NCI-H2029 (cell line): ENCODE measurements at places on chromosomes 1 and 21.

DNA sequence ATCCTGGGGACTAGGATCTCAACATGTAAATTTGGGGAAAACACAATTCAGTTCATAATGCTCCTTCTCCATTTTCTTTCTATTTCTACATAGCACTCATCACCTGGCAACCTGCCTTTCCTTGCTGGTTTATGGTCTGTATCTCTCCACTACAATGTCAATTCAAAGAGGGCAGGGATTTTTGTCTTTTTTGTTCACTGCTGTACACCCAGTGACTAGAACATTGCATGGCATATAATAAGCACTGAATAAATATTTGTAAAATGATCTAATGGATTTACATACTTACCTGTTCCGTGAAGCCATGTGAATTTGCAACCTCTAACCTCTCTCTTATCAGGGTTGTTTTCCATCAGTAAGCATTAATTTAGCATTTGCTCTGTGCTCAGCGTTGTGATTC is 27.4 kb upstream of the TBX15 start:
- DNase-seq: peak; percentile 55

DNA sequence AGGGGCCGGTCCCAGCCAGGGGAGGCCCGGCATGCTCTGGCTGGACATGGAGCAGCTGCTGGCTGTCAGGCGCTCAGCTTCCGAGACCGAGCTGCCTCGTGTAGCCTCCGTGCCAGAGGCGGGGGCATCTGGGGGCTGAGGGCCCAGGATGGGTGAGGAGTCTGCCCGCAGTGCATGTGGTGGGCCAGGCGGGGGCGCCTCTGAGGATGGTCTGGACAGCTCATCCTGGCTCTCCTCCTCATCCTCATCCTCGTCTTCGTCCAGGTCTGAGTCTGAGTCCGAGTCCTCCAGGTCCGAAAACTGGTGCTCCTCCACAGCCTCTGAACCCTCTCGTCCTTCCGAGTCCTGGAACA is 28.9 kb upstream of the EDN2 start:
- DNase-seq: no peak

- DNase-seq: no peak
Measured at GRCh38 chr1:71311376-71311775, 230.5 kb upstream of the ZRANB2 start.

DNA sequence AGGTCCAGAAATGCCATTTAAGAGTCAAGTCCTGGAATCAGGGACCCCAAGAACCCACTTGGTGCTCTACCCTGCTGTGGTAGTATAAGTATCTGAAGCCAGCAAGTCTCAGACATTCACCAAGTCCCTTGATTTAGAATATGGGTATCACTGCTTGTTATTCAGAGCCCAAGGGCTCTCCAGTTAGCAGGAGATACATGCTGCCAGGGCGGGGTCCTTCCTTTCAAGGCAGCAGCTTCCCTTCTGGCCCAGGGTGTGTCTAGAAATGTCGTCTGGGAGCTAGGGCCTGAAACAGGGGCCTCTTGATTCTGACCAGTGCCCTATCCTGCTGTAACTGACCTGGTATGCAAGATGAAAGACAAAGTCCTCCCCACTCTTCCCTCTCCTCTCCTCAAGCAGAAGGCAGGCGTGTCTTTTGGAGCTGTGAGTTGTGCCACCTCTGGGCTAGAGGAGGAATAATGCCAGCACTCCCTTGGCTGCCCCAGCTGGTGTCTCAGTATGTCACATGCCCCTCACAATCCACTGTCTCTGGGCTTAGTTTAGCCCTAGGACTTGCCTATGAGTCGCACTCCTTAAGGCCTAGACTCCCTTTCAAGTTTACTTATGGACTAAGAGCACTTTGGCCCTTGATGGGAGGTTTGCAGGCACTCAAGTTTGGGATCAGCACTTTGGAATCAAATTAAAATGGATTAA is 200.2 kb downstream of the MRPL39 start:
- DNase-seq: no peak

GRCh38 chr1:43043695-43044094 is 85.0 kb upstream of the SLC2A1 start:
- no peak for DNase-seq

DNA sequence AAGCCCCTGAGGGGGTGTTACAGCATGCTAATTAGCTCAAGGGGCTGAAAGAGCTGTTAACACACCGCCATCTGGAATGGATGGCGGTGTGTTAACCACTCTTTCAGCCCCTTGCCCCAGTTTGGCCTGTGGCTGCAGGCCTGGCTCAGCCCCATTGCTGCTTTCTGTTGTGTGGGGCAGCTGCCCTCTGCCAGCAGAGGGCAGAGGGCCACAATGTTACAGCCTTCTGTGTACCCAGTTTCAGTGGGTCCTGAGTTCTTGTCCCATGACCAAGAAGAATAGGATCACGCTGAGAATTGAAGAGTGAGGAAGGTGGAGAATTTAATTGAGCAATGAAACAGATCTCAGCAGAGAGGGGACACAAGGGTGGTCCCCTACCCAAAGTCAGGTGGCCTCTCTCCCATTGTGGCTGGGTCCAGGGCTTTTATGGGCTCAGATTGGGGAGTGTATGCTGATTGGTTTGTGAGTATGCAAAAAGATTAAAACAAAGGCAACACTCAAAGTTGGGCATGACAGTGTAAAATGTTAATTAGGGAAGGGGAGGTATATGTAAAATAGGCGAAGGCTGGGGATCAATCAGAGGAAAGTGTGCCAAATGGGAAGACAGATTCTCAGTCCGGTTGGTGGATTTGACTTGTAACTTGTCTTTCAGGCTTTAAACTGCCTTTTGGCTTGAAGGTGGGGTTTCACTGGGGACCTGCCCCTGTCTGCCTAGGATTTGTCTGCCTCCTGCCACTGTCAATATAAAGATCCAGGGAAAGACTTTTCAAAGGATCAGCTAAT is 142.2 kb downstream of the RABGAP1L start:
- no peak for DNase-seq

GRCh38 chr21:17636711-17637110 is 24.0 kb upstream of the BTG3 start:
- no peak for DNase-seq

DNA sequence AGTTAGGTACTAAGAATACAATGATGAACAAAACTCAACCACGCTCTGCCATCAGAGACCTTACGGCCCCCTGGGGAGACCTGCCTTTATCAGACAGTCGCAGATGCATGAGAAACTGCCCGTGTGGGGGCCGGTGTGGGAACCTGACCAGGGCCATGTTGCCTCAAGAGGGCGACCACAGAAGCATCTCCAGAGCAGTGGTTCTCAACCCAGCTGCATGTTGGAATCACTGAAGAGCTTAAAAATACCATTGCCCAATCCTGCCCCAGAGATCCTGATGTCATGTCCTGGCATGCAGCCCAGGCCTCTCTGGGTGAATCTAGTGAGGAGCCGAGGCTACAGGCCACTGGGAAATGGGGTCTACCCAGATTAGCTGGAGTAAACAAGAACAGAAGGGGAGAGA is 108.7 kb downstream of the PRDM2 start:
- peak; percentile 53 for DNase-seq

- DNase-seq: no peak
Measured at GRCh38 chr1:162385702-162386101, 4.2 kb downstream of the C1orf226 start.

DNA sequence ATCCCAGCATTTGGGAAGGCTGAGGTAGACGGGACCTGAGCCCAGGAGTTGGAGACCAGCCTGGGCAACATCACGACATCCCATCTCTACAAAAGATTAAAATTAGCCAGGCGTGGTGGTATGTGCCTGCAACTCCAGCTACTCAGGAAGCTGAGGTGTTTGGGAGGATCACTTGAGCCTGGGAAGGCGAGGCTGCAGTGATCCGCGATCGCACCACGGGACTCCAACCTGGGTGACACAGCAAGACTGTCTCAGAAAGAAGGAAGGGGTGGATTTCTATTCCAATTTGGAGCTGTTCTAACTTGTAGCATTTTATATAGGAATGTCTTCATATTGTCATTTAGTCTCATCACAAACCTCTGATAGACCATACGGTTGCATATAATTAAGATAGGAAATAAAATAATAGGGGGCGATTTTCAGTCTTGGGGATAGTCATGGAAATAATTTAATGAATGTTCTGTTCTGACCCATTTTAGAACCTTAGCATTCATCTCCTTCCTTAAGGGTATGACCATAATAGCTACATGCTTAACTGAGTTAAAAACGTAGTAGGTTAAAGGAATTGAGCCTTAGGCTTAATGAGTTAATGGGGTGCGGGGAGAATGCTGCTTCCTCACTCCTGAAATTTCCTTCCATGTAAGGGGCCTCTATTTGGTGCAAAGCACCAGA is 93.1 kb downstream of the ADCY10 start:
- no peak for DNase-seq

DNA sequence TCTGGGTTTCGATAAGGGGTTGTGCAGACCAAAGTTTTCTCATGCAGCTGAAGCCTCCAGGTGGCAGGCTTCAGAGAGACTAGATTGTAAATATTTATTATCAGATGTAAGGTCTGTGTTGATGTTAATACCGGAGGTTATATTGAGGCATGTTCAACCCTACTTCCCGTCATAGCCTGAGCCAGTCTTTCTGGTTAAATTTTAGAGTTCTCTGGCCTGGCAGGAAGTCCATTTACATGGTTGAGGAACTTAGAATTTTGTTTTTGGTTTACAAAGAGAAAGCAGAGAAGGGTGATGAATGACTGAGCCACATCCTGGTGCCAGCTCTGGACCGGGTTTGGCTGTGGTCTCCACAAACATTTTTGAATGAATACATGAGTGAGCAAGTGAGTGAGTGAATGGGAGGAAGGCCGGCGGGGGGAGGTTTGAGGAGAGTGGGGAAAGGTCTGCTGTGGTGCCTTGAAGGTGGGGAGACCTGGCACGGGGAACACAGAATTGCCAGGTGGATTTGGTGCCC is 218.5 kb downstream of the DISC1 start:
- no peak for DNase-seq

- no peak for DNase-seq
Measured at GRCh38 chr1:39086865-39087409, 60.8 kb downstream of the NDUFS5 start.

GRCh38 chr1:70360321-70360720 is 5.8 kb upstream of the ANKRD13C start:
- no peak for DNase-seq

DNA sequence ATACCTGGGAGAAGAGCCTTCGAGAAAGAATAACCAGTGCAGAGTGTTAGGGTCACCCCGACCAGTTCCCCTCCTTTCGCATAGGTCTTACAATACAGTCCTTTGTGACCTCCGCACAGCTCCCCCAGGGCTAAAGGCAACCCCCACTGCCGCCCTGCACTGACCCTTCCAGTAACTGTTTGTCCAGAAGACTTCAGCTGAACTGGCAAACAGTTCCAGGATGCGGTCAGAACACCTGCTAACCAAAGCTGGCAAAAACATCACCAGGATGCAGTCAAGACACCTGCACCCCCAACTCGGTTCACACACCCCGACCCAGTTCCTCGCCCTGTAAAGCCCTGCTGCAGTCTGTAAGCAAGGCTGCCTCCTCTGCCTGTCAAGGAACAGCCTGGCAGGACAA is 6.4 kb upstream of the EVA1B start:
- no peak for DNase-seq

DNA sequence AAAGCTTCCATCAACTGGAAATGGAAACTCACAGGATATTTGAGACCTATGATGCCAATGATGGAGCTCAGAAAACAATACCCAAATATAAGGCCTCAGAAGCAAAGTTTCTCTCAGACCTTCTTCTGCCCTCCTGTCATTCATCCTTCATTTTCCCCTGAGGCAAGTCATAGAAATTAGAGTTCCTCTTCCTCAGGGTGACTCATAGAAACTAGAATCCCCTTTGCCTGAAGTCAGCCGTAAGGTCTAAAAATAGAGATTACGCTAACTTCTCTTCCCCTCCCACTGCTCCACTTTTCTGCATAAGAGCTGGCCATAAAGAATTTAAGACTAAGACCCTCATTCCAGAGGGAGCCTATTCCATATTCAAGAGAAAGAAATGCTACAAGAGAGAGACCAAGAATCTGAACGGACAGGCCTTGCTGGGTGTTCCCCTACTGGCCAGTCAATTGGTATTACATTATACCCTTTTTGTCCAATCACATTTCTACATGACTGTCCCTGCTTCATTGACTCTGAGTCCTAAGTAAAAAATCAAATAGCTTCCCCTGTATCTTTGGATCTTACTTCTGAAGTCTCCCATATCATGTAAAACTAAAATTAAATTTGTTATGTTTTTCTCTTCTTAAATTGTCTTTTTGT is 994.9 kb downstream of the ADGRL2 start:
- DNase-seq: no peak

GRCh38 chr1:96472471-96472870 is 249.1 kb upstream of the PTBP2 start:
- no peak for DNase-seq

DNA sequence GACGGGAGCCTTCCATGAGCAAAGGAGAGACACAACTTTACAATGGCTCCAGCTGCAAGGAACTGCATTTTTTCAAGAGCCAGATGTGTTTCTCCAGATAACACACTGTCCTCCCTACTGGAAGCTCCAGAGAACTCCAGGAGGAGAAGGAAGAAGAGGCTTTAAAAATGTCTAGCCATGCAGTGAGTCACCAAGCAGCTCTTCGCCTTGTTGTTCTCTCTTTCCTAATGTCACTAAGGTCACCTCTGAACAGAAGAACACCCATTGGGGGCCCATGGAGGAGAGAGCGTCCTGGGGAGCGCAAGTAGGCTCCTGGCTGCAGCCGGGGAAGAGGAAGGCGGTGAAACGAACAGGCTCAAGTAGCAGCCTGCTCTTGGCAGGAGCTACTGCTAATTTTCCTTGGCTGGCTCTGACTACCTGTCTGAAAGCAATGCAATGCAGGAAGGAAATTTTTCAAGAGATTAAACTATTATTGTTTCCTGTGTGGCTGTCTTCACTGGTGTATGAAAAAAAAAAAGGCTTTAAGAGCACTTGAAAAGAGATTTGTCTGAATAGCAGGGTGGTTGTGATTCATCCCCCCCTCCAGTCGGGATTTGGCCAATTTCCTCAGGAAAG is 321.9 kb downstream of the SETD4 start:
- DNase-seq: peak; percentile 44

DNA sequence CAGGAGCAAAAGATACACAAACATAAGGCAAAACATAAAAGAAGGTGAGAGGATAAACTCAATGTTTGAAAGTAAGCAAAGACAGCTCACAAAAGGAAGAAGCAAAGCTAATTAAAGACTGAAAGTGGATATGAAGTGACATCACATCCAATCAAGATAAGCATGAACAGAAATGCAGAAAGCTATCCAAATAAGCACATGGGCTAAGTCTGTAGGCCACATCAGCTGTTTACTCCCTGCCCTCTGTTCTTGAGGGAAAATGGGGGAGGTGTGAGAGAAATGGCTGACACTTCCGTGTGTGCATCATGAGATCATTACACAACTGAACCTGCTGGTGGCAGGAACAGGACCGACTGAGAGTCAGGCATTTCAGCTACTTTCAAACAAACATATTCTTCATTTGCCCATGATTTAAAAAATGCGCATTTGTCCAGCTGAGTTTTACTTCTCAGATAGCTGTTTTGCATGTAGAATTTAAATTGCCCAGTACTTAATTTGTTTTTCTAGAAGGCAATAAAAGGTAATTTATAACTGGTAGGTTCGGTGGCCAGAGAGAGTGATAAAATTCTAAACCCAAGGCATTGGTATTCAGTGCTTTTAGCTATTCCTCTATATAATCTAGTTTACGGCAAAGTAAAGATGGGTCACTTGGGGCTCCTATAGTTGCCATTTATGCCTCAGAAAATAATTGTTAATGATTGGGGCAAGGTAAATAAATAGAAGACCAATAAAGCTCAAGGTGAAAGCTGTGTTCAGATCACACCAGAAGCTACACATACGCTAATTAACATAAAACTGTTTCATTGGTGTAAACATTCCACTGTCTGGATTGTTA is 27.2 kb upstream of the MAN1A2 start:
- DNase-seq: peak; percentile 64
